Activated naive CD8-positive, alpha-beta T cell treated with anti-CD3 and anti-CD28 coated beads for 36 hours (primary cell): ENCODE measurements at places on chromosomes 11 and 22. TPM values are rescaled to one million over a fixed set of nuclear protein-coding genes. Genes with fewer than 3 reads are reported as not detected.

DNA sequence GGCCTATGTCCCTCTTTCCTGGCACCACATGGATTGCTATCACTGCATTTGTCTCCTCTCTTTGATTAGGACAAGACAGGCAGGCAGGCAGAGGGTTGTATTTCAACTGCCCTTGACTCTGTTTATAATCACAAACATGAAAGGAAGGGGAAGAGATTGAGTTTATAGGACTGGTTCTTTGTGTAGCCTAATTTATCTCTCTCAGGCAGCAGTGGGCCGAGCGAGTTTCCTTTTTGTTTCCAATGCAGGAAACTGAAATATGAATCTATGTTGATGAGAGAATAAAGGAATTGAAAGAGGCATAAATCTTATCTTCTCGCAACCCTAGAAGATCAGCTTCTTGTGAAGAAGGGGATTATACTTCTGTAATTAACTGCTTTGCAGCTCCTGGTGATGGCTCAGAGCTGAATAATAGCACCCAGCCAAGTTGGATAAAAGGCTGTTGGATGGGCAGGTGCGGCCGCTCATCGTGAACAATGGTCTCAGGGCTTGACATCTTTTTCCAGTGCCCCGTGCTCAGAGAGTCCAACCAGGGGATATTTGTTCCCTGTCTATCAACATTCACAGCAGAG lies 80.6 kb upstream of the SYT13 start:
- no peak for DNase-seq

DNA sequence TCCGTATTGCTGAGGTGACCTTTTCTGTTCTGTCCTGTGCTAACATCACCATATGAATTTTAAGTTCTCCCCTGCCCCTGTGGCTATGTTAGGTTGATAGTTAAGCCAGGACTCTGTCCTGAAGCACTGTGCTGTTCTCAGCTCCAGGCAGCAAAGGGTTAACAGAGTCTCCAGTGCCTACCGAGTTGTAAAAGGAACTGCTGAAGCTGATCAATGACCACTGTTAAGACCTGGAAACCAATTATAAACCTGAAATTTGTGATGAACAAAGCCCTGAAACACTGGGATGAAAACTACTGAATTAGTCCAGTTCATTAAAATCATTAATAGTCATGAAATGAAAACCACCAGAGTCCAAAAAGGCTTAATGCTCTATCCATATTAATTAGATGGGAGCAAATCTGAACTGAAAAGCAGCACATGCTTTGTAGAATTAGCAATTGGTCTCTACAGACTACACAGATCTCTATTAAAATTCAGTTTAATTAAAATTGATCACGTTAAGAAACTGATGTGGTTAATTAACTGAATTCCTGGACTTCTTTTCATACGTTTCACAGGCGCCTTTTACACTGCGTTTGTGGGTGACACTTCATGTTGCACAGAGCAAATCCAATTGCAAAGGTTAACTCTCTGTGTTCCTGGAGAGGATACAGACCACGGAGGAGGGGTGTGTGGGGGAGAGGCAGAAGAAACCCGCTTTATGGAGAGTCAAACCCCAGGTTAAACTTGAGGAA lies 188.5 kb upstream of the MPPED2 start:
- DNase-seq: no peak

DNA sequence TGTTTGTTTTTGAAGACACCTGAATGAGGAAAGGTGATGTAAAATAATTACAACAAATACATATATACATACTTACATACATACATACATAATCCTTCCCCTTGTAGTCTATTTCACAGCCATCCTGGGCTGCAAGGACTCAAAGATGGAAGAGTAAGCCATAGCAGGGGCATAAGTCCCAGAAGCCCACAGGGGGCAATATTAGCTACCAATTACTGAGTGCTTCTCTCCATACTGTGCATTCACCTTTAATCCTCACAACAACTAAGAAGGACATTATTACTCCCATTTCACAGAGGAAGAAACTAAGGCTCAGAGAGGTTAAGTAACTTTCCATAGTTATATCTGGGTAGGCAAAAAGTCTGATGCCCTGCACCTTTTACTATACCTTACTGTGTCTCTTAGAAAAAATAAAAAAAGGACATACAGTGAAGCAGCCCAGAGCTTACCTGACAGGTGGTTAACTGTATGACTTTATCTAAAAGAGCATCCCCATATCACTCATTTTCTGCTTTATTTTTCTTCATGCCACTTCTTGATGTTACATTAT lies 2.7 kb downstream of the SERGEF start:
- no peak for DNase-seq

DNA sequence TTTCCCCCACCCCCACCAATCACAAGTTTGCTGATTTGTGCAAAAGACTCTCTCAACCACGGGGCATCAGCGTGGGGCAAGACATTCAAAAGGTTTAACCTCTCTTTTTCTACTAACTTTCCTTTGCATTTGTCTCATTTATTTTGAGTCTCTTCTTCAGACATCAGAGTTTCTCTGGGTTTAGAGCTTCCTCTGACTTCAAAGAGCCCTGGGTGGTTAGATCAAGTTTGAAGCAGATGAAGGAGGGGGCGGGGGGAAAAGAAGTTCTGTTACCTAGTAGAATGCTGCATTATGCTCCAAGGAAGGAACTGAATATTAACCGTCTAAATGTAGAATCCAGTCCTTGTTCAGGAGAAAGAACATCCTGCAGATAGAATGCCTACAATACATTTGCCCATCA lies 24.5 kb downstream of the GAS2 start:
- DNase-seq: no peak

GRCh38 chr22:46300491-46300890 lies 3.8 kb downstream of the GTSE1 start:
- no peak for DNase-seq

DNA sequence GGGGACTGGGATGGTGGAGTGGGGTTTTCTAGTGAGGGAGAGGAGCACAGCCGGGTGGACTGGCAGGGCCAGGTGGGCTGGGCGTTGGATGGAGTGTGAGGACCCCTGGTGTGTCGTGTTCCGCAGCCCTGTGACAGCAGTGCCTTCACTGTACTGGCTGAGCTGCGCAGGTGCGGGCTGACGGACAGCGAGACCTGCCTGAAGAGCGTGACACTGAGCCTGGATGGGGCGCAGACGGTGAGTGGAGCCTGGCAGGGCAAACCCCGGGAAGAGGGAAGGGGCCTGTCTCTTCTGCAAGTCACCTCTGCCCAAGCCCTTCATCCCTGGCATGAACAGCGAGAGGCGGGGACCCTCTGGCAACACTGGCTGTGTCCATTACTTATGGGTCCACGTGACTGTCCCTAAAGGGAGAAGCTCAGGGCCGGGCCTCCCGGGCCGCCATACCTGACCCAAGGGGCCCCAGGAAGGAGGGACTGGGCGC lies 10.0 kb downstream of the MUC5AC start:
- DNase-seq: no peak

DNA sequence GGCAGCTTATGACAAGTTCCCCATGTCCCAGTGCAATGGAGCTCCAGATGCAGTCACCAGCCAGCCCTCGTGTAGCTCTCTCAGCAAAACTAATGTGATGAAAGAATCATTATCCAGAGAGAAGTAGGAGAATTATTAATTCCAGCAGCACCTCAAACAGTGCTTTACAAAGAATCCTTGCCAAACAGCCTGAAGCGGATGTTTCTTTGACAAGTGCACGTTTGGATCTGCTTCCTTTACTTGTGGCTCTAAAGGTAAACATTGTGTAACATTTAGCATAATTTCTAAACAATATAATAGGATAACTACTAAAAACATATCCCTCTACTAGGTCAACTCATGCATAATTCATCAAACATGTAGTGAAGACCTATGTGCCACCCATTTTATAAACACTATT lies 197.0 kb downstream of the FAM181B start:
- DNase-seq: no peak

DNA sequence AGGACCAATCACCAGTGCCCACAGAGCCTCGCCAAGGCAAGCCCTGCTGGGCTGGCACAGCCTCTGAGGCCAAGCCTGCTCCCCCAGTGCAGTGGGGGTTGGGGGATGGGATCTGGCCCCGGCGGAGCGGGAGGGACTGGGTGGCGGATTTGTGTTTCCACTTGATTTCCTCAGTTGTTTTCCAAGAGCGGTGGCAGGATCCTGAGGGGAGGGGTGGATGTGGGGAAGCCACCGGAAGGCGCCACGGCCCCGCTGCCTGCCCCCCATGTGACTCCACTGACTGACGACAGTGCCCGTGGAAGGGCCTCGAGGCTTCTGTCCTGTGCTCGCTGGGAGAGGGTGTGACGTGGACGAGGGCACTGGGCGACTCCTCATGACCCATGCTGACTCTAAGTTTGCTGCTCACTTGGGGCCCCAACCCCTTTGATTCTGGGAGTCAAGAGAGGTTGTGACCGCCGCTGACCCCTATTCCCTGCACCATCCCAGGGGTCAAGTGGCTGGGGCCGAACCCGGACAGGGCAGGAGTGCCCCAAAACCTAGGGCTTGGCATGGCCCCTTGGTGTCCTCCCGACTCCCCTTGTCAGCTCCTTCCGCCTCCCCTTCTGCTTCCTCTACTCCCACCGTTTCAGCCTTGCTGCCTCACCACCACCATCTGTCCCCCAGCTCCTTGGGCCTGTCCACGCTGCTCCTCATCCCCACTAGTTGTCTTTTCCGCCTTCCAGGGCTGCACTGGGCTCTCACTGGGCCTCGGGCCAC lies 23.5 kb upstream of the PICK1 start:
- no peak for DNase-seq

DNA sequence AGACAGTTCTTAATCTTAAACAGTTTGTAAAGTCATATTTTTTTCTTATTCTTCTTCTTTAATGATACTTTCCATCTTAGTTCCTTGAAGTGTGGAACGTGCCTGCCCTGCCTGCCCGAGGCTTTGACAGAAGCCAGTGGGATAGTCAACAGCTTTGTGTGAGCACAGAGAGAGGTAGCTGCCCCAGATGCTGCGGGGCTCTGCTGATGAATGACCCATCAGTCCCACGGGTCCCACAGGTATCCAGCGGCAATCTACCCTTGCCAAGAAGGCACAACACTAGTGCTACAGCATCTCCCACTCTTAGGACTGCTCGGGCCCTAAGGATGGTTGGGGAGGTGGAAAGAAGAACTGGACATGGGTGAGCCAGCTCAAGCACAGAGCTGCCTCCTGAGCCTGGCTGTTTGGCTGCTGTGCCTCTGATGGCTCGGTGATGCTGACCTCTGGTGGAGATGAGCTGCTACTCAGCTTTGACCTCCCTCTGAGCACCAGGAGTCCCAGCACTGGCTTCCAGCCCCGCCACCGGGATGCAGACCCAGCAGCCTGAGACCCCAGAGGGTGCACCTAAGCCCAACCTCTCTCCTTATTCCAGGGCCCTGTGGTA lies 11.8 kb upstream of the APLNR start:
- peak; percentile 19 for DNase-seq

Gene LAYN
- 57.4 TPM for total RNA-seq
